Fibroblast of pulmonary artery (primary cell): ENCODE measurements at places on chromosomes 13 and 19.

GRCh38 chr19:35204799-35205732, 23.5 kb downstream of the FAM187B start:
- DNase-seq, result no peak

- no peak for DNase-seq
Observed at GRCh38 chr13:99087954-99088491, 110.2 kb upstream of the DOCK9 start.

- DNase-seq, result peak; percentile 67
Observed at GRCh38 chr19:41299755-41300089, 10.2 kb upstream of the CCDC97 start.

GRCh38 chr13:114073881-114074612, 58.4 kb downstream of the RASA3 start:
- DNase-seq, result no peak

GRCh38 chr19:46471116-46471733, at the start of gene PNMA8A:
Gene PNMA8A, minus strand, starts transcription at chr19:46471563. Its CDS starts 528 bp downstream, at chr19:46471035.
- peak; percentile 83 for DNase-seq

- no peak for DNase-seq
Observed at GRCh38 chr19:11861301-11861700, 12.8 kb downstream of the ZNF439 start.

DNA sequence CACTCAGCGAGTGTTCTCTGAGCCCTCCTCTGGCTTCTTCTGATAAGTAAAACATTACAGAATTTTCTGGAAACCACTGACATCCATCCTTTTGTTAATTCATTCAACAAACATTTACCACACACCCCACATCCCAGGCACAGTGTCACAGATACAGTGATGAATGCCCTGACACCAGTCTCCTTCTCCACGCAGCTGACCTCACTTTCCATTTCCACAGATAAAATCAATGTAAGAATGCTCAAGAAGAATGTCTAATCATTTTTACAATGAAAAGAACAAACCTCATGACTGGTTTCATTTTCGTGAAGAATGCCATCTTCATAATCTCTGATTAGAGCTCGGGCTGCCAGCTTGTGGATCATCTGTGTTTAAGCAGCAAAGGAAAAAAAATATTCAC, 69.2 kb downstream of the PARP4 start:
- DNase-seq, result no peak

GRCh38 chr13:43140985-43141384, 117.6 kb downstream of the DNAJC15 start:
- no peak for DNase-seq

DNA sequence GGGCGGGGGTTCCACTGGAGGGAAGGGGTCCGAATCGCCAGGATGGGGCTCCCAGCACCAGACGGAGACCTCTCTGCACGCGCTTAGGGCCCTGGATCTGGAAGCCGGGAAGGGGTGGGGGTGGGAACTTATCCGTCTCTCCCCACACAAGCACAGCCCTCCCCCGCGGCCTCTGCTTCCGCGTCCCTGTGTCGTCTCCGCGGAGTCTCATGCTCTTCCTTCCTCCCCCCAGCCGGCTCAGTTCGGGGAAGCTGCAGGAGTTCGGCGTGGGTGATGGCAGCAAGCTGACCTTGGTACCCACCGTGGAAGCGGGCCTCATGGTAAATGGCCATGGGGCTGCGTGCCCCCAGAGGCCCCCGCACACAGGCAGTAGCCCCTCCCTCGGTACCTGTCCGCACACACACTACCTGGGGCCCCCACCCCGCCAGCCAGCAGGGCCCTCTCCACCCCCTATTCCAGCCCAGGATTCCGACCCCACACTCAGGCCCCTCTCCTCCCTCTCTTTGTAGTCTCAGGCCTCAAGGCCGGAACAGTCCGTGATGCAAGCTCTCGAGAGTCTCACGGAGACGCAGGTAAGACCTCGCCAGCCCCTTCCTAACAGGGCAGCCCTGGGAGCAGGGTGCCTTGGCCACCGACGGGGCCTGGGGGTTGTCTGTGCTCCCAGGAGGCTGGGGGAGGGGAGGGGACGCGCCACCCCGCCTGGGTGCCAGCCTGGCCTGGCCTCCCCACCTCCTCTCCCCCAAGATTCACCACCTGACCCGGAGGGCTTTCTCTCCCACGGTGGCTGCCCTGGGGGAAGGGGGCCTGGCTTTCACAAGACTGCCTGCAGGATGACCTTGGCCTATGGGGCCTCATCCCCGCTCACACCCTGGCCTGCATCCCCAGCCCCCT, 3.2 kb downstream of the MIDN start:
- DNase-seq, result peak; percentile 82

- DNase-seq, result no peak
Observed at GRCh38 chr13:100810481-100810880, 135.9 kb upstream of the TMTC4 start.
